ENCODE measurements at places on chromosomes 16 and 17.

- peak; percentile 68 for DNase-seq
Measured at GRCh38 chr16:4283939-4284338, 11.1 kb upstream of the TFAP4 start.

GRCh38 chr17:80755650-80756405 is 211.2 kb downstream of the RPTOR start:
- DNase-seq, result no peak

GRCh38 chr17:39141294-39141693 is 10.1 kb downstream of the PLXDC1 start:
- DNase-seq, result no peak

- no peak for DNase-seq
Measured at GRCh38 chr16:67425580-67425979, 5.3 kb upstream of the HSD11B2 start.

DNA sequence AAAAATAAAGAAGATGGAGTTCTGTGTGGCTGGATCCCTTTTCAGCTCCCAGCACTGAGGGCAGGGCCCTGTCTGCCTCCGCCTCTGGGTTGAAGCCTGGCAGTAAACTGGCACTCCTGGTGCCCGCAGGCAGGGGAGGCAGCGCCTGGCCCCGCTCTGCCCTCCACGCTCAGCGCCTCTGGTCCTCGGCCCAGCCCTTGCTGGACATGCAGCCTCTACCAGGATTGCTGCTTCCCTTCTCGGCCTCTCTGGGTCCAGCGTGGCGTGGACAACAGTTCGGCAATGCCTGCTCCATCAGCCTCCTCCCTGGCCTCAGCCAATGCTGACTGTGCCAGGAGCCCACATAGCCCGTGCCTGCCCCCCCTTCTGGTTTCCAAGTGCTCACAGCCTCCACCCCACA is 84.4 kb upstream of the CHMP6 start:
- no peak for DNase-seq

GRCh38 chr16:20948444-20948843 is 47.9 kb downstream of the LYRM1 start:
- DNase-seq, result no peak

GRCh38 chr17:51189628-51190027 is 23.4 kb downstream of the NME2 start:
- no peak for DNase-seq

- no peak for DNase-seq
Measured at GRCh38 chr17:14119546-14119945, 50.2 kb downstream of the COX10 start.

DNA sequence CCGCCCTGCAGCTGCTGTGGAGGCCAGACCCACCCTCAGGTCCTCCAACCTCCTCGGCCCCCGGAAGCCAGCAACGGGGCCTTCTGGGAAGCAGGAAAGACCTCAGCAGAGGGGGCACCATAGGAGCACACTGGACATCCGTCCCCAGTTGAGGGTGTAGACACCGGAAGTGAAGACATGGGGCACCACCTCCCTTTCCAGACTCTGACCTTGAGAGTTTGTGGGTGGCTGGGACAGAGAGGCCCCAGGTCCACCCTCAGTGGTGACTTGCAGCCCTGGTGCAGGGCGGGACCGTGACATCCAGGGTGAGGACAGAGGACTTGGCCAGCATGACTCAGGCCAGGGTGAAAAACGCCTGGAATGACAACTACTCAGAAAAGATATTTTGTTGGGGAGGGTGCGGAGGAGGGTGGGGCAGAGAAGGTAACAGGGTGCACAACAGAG is 19.9 kb downstream of the CEP295NL start:
- peak; percentile 85 for DNase-seq

DNA sequence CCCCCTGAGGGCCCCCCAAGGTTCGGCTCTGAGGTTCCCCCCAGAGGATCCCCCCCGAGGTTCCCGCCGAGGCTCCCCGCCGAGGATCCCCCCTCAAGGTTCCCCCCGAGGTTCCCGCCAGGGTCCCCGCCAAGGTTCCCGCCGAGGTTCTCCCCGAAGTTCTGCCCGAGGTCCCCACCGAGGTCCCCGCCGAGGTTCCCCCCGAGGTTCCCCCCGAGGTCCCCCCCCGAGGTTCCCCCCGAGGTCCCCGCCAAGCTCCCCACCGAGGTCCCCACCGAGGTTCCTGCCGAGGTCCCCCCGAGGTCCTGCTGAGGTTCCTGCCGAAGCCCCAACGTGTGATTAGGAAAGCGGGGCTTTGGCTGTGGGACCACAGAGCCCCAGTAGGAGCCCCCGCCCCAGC is 32.2 kb upstream of the SSTR5 start:
- no peak for DNase-seq

DNA sequence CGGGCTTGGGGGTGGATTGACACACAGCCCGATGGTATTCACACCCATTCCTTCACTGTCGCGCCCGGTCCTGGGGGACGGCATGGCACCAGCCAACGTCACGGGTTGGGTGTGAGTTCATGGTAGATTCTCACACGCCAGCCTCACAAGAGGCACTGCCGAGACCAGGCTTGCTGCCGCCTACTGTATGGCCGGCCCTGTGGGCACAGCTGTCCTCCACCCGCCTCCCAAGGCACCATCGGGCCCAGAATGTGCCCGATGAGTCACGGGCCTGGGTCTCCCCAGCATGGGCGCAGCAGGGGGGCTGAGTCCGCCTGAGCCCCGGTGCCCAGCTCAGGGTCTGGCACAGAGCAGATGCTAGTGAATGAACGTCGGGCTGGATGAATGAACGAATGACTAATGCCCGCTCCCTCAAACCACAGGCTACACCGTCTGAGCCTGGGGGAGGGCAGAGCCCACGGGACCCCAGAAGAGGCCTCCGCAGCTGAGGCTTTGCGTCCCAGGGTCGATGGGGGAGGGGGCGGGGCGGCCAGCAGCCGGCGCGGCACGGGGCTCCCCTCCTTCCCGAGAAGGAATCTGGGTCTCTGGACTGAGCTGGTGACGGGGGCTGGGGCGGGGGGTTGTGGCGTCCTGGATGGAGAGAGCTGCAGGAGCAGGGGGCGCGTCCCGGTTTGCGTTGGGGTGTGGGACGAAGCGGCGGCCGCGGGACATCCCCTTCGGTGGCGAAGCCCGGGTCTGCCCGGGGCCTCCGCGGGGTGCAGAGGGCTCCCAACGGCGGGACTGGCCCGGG is 829 bp downstream of the PITPNM3 start:
- no peak for DNase-seq

GRCh38 chr17:50350733-50351132 is 4.8 kb downstream of the XYLT2 start:
- DNase-seq, result no peak

DNA sequence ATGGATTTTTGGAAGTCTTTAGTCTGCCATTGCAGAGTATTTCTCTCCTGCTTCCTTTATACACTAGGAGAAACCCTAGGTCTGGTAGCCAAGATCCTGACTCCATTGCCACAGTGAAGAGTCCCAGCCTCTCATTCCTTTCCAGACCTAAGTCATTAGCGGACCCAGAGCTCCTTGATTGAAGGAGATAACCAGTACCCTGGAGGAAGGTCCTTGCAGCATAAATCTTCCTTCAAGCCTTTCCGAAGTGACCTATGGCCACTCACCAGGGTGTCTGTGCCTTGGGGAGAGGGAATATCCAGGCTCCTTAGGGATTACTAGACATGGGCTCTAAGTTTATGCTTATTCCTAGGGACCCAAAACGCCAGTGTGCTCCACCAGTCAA is 35.8 kb downstream of the BCL7C start:
- DNase-seq, result no peak

- DNase-seq, result peak; percentile 85
Measured at GRCh38 chr16:73064212-73064993, 16.5 kb upstream of the ZFHX3 start.

DNA sequence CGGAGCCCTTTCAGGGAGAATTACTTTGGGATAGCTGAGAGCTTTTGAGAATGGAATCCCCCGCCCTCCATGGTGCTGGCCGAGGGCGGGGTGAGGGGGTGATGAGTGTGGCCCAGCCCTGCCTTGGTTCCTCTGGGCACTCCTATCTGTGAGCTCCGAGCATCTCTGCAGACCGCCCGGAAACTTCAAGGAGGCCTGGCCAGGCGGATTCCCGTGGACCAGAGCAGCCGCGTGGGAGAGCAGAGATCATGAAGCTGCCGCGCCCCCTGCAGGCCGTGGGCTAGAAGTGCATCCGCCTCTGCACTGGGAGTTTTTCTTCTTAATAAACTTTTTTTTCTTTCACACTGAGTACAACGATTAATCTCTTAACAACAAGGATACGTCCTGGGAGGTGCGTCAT is 392.9 kb upstream of the EEF2KMT start:
- DNase-seq, result no peak

- no peak for DNase-seq
Measured at GRCh38 chr17:70447588-70447987, 278.3 kb downstream of the KCNJ2 start.

DNA sequence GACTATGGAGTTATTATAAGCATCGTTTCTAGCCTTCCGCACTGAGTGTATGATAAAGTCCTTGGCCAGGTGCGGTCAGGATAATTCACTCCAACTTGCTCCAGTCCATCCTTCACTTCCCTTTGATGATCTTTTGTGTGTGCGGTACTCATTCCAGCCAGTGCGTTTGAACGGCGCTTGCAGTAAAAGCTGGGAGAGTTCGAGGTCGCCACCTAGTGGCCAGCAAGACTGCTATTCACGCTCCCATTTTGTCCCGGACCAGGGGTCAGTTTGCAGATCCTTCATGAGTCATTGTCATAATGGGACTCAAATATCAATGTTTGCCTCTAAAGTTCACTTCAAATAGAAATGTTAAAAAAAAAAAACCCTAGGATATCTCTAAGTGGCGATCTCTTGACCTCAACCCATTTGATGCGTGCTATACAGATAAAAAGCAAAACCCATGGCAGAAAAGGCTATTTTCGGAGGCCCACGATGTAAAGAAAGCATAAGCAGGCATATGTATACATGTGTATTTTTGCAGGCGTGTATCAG is 417.1 kb downstream of the TMEM114 start:
- peak; percentile 26 for DNase-seq

- no peak for DNase-seq
Measured at GRCh38 chr16:73457851-73458250, 409.9 kb upstream of the ZFHX3 start.

- DNase-seq, result no peak
Measured at GRCh38 chr16:3810198-3810664, 70.3 kb downstream of the CREBBP start.

DNA sequence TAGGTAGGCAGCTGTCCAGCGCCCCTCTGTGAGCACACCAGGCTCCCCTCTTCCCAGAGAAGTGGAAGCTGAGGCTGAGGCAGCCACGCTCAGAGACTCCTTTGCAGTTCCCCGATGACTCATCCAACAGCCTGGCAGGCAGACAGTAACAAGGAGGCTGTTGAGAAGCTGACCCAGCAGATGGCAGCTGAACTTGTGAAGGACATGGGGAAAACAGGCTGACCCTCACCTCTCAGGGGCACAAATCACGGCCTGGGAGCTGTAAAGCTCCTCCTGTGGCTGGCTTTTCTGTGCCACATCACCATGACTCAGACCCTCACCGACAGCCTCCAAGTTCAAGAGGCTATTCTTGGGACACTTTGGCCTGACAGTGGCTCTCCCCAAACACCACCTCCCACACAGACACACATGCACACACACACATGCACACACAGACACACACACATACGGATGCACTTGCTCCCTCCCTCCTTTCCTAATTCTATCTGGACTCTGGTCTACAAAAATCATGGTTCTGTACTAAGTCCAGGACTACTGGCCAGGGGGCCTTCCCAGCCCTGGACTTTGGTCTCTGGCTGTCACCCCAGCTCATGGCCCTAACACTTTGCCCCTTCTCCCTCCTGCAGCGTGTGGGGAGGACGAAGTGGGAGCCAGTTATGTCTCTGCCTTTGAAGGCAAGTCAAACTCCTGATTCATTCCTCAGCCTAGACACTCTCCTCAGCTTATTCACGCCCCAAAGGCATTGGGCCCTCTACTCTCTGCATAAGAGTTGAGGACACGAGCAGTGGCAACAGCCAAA is 23.2 kb downstream of the MAP3K14 start:
- DNase-seq, result peak; percentile 93

- no peak for DNase-seq
Measured at GRCh38 chr17:27888945-27889344, 4.2 kb downstream of the LYRM9 start.

GRCh38 chr16:56866955-56867830 is 2.2 kb downstream of the SLC12A3 start:
- DNase-seq, result peak; percentile 52

- no peak for DNase-seq
Measured at GRCh38 chr17:72401883-72402726, 281.3 kb downstream of the SOX9 start.

DNA sequence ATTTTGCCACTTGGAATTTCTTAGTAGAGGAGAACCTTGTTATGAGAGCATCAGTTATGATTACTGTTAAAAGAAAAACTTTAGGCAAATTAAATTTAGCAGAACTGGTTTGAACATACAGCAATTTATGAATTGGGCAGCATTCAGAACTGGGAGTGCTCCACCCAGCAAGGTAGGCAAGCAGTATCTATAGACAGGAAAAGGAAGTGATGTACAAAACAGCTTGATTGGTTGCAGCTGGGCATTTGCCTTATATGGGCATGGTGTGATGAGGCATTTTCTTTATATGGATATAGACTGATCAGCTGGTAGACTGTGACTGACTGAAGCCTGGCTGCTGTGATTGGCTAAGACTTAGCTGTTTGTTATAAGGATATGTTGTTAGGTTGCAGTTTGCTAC is 17.6 kb upstream of the CYLD start:
- DNase-seq, result no peak

GRCh38 chr17:69593716-69594115 is 179.2 kb downstream of the MAP2K6 start:
- peak; percentile 64 for DNase-seq

DNA sequence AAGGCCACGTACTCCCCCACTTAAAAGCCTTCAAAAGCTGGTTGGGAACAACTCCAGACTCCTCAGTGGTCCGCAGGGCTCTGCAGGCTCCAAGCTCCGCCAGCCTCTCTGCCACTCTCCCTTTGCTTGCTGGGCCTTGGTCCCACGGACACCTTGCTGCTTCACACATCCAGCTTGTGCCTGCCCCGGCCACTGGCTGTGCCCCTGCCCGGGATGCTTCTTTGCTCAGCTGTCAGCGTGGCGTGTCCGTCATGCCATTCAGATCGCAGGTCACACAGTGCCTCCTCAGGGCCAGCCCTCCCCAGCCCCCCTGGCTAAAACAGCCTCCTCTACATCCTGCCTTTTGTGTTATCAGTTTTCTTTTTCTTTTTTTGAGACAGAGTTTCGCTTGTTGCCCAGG is 11.8 kb downstream of the ASPHD1 start:
- DNase-seq, result no peak

DNA sequence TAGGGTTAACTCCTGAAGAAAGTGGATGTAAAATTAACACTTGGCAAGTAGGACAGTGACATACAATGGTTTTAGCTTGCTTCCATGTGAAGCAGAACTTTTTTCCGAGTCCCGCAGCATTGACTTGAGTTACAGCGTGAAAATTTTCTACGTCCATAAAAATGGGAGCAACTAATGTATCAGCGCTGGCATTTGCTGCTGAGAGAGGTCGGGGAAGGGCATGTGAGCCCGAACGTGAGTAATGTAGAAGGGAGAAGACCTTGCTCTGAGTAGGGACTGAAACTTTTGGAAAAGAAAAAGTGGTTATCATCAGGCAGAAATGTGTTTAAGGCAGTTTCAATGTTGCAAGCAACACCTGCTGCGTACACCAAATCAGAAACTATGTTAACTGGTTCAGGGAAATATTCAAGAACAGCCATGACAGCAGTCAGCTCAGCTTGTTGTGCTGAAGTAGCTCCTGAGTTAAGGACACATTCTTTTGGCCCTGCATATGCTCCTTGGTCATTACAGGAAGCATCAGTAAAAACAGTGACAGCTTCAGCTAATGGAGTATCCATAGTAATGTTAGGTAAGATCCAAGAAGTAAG is 70.9 kb upstream of the ARL4D start:
- DNase-seq, result no peak
